T-helper 22 cell (primary cell): ENCODE measurements at places on chromosomes 6 and 20.

DNA sequence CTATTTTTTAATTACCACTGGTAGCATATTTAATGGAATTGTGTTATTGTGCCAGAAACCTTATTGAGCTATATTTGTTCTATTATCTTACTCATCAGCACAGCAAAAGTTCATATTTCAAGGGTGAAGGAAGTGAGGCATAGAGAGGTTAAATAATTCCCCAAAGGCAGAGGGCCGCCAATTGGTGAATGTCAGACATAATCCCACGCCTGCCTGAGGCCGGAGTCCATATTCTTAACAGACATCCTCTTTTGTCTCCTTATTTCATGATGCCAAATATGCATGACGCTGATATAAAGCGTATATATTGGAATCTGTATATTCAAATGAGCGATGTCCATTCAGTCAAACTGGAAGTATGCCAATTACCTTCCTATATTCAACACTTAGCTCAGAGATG lies 505.0 kb upstream of the SLC35B3 start:
- no peak for DNase-seq

GRCh38 chr6:3230256-3230882 lies 2.9 kb upstream of the TUBB2B start:
- no peak for DNase-seq

- DNase-seq = no peak
Observed at GRCh38 chr6:10151144-10151915, 263.5 kb downstream of the TFAP2A start.

DNA sequence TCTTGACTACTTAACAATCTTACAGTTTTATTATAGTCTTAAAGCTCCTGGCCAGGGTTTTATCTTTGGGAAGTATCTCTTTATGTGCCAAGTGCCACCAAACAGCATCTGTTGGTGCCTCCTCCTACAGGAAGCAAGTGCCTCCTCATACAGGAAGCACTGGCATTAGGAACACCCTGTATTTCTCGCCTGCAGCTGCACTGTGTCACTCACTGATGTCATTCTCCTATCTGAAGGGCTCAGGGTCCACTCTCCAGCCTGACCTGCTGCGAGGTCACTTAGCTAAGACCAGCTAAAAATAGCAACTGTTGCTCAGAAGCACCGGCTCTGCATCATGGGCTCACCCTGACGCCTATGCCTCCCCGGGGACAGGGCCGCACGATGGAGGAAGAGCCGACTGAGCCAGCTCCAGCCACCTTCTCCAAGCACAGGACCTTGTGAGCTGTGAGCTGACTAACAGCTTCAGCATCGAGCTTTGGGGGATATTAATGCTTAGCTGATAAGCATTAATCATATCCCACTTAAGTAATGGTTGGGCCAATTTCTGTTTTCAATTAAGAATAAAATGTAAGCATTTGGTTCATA lies 66.3 kb upstream of the CD93 start:
- no peak for DNase-seq

DNA sequence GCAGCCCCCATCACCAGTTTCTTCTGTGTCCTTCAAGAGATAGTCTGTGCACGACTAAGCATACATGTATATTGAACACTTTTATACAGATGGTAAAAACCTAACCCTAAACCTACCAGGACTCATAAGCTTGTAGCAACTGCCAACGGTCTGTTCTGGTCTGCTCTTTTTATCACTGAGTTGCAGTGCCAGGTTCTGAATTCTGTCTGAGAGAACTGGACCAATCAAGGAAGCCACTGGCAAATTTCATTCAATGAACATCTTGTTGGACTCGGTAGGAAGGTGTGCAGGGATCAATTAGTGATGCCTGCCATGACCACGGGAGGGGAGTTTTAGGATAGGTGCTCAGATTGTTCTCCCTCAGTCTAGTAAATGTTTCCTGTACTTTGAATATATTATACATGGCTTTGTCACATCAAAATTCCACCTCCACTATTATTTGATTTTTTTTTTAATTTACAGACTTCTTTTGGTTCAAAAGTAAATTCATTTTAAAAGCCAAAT lies 146.8 kb downstream of the EYA2 start:
- no peak for DNase-seq

DNA sequence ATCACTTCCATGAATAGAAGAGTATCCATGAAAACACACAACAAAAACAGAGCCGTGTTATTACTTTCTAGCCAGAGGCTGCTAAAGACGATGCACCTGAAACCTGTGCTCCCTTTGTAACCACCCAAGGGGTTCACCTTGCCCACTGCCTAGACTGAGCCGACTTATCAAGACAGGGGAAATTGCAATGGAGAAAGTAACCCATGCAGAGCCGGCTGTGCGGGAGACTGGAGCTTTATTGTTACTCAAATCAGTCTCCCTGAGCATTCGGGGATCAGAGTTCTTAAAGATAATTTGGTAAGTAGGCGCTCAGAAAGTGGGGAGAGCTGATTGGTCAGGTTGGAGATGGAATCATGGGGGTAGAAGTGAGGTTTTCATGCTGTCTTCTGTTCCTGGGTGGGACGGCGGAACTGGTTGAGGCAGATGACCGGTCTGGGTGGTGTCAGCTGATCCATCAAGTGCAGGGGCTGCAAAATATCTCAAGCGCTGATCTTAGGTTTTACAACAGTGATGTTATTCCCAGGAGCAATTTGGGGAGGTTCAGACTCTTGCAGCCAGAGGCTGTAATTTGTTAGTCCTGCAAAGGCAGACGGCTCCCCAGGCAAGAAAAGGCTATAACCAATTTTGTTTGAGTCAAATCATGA lies 366.6 kb downstream of the PREX1 start:
- no peak for DNase-seq

GRCh38 chr6:89500611-89501010 lies 67.7 kb downstream of the ANKRD6 start:
- DNase-seq = no peak

- DNase-seq = no peak
Observed at GRCh38 chr6:43895656-43896328, 125.8 kb downstream of the VEGFA start.

DNA sequence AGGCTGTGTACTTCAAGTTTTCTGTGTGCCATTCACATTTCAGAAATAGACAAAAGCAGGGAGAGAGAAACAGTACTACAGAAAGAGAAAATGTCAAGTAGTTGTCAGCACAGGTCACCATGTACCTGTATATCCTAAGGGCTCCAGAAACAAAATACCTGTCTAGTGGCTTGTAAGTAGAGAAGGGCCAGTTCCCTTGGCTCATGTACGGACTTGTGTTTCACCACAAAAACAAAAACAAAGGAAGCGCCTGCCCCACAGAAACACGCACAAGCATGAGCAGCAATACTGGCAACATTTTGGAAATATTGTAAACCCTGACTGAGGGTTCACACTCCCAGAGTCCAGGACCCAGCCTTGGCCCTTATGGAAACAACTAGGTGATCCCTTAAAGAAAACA lies 44.3 kb downstream of the CNKSR3 start:
- no peak for DNase-seq

DNA sequence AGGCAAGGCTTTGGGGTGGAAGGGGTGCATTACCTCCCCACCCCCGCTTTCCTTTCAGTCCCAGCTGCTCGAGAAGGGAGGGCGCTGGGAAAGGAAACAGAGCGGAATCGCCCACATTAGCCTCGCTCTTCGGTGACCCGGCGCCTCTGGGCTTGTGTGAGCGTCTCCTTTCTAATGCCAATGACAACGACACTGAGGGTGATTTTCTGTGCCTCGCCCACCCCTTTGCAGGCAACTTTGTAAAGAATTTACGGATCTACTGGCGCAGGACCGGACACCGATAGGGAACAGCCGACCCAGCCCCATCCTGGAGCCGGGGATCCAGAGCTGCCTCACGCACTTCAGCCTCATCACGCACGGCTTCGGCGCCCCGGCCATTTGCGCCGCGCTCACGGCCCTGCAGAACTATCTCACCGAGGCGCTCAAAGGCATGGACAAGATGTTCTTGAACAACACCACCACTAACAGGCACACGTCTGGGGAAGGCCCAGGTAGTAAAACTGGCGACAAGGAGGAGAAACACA lies 24.3 kb downstream of the TFAP2B start:
- DNase-seq = no peak

GRCh38 chr20:11849976-11850670 lies 67.6 kb upstream of the BTBD3 start:
- no peak for DNase-seq

GRCh38 chr20:31527266-31527665 lies 13.0 kb downstream of the HM13 start:
- DNase-seq = no peak

DNA sequence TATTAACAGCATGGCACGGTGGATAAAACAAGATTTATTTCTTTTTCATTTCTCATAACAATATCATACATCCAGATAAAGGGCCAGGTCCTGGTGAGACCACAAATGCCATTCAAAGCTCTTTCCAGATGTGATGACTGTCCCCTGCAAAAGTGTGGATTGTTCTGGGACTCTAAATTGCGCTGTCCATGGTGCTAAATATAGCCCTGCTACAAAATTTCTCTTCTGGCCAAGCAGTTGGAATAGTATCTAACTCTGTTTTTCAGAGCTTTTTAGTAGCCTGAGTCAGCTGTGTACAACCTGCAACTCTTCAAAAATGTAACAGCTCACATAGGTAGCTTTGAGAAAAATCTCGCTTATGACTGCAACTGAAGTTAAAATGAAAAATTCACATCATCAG lies 115.8 kb downstream of the MANEA start:
- no peak for DNase-seq

DNA sequence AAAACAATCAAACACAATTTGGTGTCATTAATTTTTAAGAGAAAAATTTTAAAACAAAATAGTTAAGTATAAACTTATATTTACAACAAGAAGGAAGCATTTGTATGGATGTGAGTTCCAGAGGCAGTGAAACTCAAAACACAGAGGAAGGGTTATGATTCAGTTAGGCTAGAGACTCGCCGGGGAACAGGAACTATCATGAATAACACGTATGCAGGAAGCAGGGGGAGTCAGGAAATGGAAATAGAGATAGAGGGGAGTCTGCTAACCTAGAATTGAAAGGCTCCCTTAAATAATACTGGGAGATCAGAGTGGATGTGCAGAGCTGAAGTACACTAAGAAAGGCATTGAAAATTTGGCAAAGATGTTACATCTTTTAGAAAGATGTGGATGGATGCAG lies 14.2 kb upstream of the HLA-DRB1 start:
- no peak for DNase-seq

GRCh38 chr6:3247255-3248146 lies 11.2 kb upstream of the PSMG4 start:
- no peak for DNase-seq

- DNase-seq = no peak
Observed at GRCh38 chr6:54801669-54802068, 44.9 kb upstream of the FAM83B start.

GRCh38 chr20:40808936-40809335 lies 119.9 kb upstream of the MAFB start:
- no peak for DNase-seq

DNA sequence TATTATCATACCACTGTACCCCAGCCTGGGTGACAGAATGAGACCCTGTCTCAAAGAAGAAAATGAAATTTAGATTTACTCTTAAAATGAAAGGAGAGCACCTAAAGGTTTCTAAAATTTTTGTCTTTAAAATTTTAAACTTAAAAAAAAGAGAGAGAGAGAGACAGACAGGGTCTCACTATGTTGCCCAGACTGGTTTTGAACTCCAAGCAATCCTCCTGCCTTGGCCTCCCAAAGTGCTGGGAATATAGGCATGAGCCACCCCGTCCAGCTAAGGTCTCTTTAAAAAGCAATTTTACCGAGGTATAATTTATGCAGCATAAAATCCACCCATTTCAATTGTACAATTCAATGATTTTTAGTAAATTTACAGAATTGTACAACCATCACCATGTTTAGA lies 33.2 kb downstream of the ILRUN start:
- DNase-seq = no peak

DNA sequence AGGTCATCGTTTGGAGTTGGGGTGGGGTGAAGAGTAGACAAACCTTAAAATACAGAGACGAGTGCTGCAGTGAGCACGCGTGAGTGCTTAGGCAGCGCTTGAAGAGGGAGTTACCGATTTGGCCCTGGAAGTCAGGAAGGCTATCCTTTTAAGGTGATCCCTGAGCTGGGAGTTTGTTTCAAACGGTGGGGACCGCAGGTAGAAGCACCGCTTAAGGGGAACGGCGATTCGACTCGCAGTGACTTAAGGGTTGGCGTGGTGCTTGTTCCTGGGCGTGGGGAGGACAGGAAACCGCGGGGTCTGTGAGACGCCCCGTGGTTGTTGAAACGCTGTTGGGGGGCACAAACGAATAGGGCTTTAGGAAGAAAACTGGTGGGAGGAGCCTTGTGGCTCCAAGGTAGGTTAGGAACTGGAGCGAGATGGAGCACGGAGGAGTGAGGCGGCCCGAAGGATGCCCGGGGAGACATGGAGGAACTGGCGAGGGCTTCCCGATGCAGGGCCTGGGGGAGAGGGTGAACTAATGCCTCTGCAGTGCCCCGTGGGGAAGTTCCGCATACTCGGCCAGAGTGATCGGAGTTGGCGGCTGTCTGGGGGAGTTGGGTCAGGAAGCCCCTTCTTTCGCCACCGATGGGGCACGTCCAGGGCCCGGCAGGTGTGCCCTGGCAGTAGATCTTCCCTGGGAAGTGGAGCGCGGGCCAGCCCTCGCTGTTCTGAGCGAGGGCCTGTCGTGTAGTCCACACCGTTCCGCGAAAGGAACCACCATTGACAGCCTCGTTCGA lies 1.3 kb upstream of the CDYL start:
- peak; percentile 5 for DNase-seq

- DNase-seq = no peak
Observed at GRCh38 chr6:36280467-36280866, 10.6 kb downstream of the PNPLA1 start.

- DNase-seq = no peak
Observed at GRCh38 chr6:45946352-45946751, 69.3 kb downstream of the CLIC5 start.

- no peak for DNase-seq
Observed at GRCh38 chr20:11754451-11754850, 163.2 kb upstream of the BTBD3 start.

GRCh38 chr6:46014046-46014445 lies 1.6 kb downstream of the CLIC5 start:
- no peak for DNase-seq

GRCh38 chr6:154481521-154482013 lies 28.9 kb downstream of the CNKSR3 start:
- no peak for DNase-seq

DNA sequence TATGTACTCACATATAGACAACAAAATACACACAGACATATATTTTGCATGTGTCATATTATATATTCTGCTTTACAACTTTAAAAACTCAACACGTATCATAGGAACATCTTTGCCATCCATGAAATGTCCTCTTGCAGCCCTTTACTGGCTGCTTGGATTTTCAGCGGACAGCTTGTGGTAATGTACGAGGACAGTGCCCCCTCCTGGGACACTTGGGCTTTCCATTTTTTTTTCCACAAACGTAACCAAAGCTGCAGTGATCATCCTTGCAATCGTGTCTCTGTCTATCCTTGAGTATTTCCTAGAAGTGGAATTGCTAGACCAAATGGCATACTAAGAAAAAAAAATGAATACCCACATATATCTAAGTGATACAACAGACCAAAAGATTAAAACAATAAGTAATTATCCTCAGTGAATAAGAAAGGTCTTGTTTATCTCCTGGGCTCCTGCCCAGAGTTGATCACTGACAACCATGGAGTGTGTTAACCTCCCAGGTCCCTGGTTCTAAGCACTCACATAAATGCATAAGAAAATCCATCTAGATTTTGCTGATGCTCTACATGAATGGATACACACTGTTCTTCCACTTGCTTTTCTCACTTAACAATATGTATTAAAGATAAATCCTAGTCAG lies 18.1 kb downstream of the BPI start:
- DNase-seq = no peak

GRCh38 chr6:39829331-39829730 lies 37.2 kb downstream of the DAAM2 start:
- DNase-seq = no peak
